ENCODE measurements at places on chromosomes 3 and 15. TPM values are rescaled to one million over a fixed set of nuclear protein-coding genes. Genes with fewer than 3 reads are reported as not detected.
A peak's percentile ranks its signal among the peaks of the same experiment; 100 is the strongest.

- DNase-seq: no peak
Measured at GRCh38 chr3:47890828-47891612, 88.1 kb downstream of the DHX30 start.

GRCh38 chr3:45830121-45830520, 11.8 kb downstream of the LZTFL1 start:
- no peak for DNase-seq

DNA sequence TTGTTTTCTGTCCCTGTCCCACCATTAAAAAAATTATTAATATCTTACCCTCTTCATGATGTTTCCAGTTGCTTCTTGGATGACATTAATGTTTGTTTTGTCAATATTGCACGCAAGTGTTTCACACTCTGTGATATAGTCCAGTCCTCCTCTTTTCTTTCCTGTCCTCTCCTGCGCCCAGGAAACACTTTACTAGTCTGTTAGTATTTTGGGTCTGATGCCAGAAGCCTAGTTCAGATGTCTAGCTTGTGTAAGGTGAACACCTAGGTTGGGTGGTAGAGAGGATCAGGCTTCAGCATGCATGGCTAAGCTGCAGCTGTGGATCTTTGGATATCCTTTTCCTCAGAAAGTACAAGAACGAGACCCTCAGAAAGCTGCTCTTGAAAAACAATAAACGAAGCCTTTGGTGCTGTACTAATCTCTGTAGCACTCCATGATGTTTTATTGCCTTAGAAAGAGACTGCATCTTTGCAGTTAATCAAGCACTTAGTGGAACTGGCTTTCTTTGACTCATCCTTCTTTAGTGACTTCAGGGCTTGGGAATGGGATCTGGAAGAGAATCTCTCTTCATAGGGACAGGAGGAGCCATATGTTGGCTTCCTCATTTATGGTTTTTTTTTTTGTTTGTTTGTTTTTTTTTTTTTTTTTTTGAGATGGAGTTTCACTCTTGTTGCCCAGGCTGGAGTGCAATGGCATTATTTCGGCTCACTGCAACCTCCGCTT, 253.4 kb downstream of the LPP start:
- DNase-seq: no peak

The FOXB1 gene
- not detected for total RNA-seq

The RBPMS2 gene
- 0.14 TPM for total RNA-seq

DNA sequence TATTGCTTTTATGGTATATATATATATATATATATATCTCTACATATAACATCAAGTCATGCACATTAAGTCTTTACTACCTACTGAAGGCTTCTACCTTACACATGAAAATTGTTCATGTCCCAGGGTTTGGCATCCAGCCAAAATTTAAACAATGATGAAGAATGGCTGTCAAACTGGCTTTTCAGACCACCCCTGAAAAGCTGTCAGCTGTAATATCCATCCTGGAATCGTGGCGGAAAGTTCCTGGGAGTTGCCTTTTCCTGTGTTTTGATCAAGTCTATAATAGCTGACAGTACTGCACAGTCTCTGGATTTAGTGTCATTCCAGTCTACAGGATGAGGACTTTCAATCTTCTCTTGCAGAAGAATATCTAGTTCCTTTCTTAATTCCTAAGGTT, 48.3 kb downstream of the DHX36 start:
- DNase-seq: no peak

DNA sequence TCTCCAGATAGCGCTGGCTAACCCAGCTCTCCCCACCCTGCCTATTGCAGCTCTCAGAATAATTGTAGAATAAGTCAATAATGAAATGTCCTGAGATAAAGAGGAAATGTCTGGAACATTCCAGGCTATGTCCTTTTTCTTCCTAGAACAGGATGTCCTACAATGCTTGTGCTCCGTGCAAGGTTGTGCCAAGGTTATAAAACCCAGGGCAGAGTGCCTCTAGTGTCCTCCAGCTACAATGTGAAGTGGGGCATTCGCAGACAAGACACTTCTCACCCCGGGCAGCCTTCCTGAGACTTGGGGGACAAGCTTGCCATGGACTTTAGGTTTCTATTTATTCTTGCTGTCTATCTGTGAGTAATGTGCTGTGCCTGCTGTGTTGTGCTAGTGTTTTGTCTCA, 900.6 kb downstream of the TUSC7 start:
- DNase-seq: no peak

The NPAP1 gene
- total RNA-seq: not detected

- no peak for DNase-seq
Measured at GRCh38 chr3:188853856-188854771, 317.7 kb upstream of the TPRG1 start.

GRCh38 chr15:79834495-79834894, 62.3 kb downstream of the MTHFS start:
- no peak for DNase-seq

The SPSB4 gene
- total RNA-seq: not detected

The ARNT2 gene
- total RNA-seq: 3.7 TPM

- no peak for DNase-seq
Measured at GRCh38 chr15:80898040-80898439, 91.6 kb downstream of the MESD start.

The LRTM1 gene
- total RNA-seq: not detected

The RTP1 gene
- total RNA-seq: not detected

The TNNC1 gene
- 0.13 TPM for total RNA-seq

The PRTG gene
- total RNA-seq: 3.3 TPM

DNA sequence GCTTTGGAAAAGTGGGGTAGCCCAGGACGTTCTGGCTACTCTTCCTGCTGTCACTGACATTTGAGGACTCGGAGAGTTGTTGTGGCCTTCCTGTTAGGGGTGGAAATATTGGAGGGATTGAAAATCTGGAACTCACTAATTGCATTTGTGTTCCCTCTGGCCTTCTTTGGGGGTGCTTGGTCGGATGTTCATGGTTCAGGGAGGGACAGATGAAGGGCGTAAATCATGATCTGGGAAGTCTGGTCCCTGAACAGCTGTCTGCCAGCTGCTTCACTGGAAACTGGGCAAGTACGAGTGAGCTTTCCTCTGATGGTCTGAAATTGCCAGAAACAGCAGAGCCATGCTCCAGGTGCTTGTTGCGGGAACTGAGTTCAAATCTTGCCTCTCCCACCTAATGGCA, 327.8 kb upstream of the C2CD4B start:
- DNase-seq: no peak

The MUC4 gene
- 0.07 TPM for total RNA-seq

GRCh38 chr3:79378064-79378463, 389.7 kb downstream of the ROBO1 start:
- no peak for DNase-seq

GRCh38 chr3:2568929-2569328, 470.3 kb downstream of the CNTN4 start:
- DNase-seq: no peak

The MAP6D1 gene
- 1.9 TPM for total RNA-seq

DNA sequence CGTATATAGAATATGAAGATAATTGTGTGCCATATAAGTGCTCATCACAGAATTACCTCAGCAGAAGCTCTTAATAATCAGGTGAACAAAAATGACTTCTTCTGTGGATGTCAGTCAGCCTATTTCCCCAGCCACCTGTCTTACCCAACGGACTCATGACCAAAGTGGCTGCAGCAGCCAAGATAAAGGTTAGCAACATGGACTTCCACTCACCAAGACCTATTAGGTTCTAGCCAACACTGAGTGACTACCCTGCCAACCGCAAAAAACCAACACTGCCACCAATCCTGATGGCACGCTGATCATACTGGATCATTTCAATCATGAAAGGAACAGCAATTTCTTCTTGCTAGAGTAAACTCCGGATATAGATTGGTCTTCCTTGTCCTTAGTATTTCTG, 12.1 kb downstream of the SEC11A start:
- no peak for DNase-seq

The PPP2R3A gene
- total RNA-seq: 26.7 TPM

GRCh38 chr3:126971891-126972351, 11.0 kb upstream of the PLXNA1 start:
- no peak for DNase-seq

DNA sequence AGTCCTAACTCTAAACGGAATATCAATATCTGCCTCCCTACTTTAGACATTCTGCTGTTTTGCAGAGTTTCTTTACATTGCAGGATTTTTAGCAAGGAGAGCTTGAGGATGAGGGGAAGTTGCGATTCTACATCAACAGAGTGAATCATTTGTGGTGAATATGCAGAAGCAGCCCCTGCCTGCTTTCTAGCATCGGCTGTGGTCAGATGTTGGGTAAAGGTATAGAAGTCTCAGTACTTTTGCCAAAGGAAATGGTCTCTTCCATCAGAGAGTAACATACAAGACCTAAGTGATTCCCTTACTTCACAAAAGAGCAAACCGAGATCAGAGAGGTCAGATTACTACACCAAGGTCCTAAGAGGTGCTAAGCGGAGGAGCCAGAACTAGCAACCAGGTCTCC, 15.2 kb downstream of the ST3GAL6 start:
- peak; percentile 80 for DNase-seq

DNA sequence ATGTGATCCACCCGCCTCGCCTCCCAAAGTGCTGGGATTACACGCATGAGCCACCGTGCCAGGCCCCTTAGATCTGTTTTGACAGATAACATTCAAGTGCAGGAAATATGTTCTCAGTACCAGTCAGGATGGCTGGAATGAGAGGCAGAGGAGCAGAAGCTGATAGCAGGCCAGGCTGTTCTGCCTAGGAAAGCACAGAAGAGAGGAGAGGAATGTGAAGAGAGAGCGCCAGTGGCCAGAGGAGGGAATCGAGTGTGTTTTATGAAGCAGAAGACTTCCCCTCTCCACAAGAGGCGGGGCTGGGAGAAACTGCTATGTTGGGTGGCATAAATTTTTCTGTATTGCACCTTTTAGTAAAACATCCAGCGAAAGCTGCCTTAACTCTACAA, 32.0 kb upstream of the RYK start:
- DNase-seq: no peak

The FBXL2 gene
- 5.9 TPM for total RNA-seq

GRCh38 chr15:23686466-23687142, 501 bp downstream of the NDN start:
- no peak for DNase-seq

Data from HT1080 (cell line).